Fibroblast of skin of right biceps (primary cell): ENCODE measurements at places on chromosomes 4 and X.

DNA sequence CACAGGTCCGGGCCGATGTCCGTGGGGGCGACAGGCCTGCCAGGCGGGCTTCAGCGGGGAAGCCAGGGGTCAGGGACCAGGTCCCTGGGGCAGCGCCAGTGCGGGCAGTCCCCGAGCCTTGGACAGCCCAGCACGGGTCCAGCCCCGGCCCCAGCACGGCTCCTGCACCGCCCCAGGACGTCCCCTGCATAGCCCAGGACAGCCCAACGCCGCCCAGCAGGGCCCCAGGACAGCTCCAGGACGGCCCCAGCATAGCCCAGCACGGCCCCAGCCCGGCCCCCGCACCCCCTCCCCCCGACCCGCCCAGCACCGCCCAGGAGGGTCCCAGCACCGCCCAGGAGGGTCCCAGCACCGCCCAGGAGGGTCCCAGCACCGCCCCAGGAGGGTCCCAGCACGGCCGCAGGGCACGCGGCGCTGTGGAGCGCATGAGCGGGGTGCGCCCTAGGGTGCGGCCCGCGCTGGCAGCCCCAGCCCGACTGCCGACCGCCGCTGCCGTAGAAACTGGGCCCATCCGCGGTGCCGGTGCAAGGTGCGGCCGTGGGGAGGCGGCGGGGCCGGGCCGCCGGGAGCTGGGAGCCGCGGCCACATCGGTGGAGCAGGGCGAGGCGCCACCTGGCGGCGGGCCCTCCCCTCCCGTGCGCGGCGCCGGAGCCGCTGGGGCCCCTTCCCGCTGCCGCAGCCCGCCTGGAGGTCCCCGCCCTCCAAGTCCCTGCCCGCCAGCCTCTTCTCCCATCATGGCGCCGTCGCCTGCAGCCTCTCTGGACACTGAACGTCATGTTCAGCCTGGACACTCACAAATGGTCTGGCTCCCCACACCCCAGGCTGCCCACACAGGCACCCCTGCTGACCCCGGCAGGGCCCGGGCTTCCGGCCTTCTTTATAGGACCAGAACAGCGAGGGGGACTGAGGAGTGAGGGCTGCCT lies 106.8 kb upstream of the NKX1-1 start:
- peak; percentile 22 for DNase-seq

GRCh38 chrX:4315891-4316290 lies 602.4 kb upstream of the PRKX start:
- no peak for DNase-seq

DNA sequence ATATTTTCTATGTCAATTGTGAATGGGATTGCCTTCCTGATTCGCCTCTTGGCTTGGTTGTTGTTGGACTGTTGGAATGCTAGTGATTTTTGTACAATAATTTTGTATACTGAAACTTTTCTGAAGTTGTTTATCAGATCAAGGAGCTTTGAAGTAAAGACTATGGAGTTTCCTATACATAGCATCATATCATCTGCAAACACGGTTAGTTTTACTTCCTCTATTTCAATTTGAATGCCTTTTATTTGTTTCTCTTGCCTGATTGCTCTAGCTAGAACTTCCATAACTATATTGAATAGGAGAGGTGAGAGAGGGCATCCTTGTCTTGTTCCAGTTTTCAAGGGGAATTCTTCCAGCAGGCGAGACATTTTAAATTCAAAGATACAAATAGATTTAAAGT lies 226.5 kb downstream of the FBXO8 start:
- DNase-seq: no peak

DNA sequence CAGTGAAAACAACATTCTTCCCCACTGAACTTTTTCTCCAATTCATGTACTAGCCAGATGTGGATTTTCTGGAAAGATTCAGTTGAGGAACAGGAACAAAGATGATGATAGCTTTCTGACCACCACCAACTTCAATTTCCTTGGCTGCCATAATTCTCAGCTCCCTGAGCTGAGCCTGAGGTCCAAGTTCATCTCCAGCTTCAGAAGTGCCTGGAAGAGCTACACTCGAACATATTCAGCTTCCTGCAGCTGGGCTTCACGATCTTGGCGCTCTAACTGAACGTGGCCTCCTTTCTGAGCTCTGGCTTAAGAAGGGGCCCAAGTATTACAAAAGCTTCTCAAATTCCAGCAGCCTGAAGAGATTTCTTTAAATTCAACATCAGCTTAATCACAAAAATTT lies 83.9 kb downstream of the QDPR start:
- no peak for DNase-seq

- peak; percentile 38 for DNase-seq
These were observed 9.9 kb upstream of the ANAPC4 start for GRCh38 chr4:25367004-25367621.

GRCh38 chr4:24668956-24669355 lies 84.6 kb upstream of the DHX15 start:
- no peak for DNase-seq

DNA sequence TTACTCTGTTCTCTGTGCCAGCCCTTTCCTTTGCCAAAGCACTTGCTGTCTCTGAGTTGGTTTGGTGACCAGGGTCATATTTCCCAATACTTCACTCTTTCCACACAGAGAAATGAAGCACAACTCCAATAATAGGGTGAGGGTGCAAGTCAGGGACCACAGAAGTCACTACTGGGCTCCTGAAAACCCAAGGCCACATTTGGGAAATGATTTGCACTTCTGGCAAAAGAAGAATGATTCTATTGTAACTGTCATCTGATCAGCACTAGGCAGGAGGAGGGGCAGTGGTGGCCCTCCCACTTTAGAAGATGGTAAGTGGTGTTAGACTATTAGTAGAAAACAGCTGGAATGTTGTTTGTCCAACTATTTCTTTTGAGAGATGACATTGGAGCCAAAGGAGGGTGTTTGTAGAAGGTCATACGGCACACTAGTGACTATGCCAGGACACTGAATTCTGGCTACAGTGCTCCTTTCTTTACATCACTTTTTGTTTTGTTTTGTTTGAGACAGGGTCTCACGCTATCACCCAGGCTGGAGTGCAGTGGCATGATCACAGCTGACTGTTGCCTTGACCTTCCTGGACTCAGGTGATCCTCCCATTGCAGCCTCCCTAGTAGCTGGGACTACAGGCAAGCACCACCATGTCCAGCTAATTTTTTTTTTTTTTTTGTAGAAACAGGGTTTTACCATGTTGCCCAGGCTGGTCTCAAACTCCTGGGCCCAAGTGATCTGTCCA lies 10.8 kb upstream of the HADH start:
- no peak for DNase-seq
